Bladder microvascular endothelial cell (primary cell): ENCODE measurements at places on chromosomes 2 and 18. TPM values are rescaled to one million over a fixed set of nuclear protein-coding genes. Genes with fewer than 3 reads are reported as not detected.

The HNMT gene
- total RNA-seq: 2.3 and 4.4 TPM in 2 replicates

The GKN1 gene
- not detected in 2 replicates for total RNA-seq

The TRIM54 gene
- 3.1 TPM in 1 of 2 replicates, not detected in the other for total RNA-seq

The NAT8 gene
- not detected in 2 replicates for total RNA-seq

The BOLL gene
- total RNA-seq: not detected in 2 replicates

The FSHR gene
- not detected in 2 replicates for total RNA-seq

The CXXC1 gene
- 33.4 and 54.4 TPM in 2 replicates for total RNA-seq

The C2orf81 gene
- 0.13 and 0.16 TPM in 2 replicates for total RNA-seq

The CCDC85A gene
- total RNA-seq: 10.3 and 20.9 TPM in 2 replicates

The OXER1 gene
- not detected in 2 replicates for total RNA-seq

The HOXD10 gene
- 0.49 and 3.3 TPM in 2 replicates for total RNA-seq

The SOX11 gene
- total RNA-seq: under 0.01 TPM in 2 replicates

The ZNF804A gene
- total RNA-seq: under 0.01 and 0.16 TPM in 2 replicates

The GALNT3 gene
- total RNA-seq: 0.49 TPM in 1 of 2 replicates, not detected in the other

The TOGARAM2 gene
- total RNA-seq: 0.13 TPM in 1 of 2 replicates, not detected in the other
